SK-N-MC (cell line): ENCODE measurements at places on chromosomes 11 and 22.

DNA sequence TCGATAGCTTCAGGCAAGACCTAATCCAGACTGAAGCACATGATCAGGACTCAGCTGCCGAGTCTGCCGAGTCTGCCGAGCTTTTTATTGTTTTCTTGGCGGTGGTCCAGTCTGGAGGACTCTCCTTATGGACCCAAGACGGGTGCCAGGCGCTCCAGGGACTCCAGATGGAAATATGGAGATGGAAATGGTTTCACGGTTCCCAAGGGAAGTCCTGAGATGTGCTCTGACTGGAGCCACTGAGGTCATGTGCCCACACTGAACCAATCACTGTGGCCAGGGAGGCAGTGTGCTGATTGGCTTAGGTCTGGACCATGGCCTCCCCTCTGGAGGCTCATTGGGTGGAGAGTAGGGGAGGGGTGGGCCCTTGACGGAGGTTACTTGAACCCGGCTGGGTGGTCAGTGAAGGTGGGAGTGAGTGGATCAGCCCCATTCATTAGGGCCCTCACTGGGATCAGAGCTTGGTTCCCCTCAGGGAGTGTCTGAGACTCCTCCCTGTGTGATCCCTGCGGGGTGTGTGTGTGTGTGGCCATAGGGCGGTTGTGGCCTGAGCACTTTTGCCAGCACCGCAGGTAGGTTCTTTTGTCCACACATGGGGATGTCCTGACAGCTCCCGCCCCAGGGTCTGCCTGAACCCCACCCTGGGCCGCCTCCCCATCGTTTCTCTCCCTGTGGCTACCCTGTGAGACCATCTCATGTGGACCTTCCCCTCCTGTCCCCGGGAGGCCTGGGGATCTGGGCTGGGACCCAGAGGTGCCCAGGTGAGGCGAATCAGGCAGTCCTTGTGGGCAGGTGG is 14.0 kb downstream of the RPS6KA4 start:
- DNase-seq: no peak

DNA sequence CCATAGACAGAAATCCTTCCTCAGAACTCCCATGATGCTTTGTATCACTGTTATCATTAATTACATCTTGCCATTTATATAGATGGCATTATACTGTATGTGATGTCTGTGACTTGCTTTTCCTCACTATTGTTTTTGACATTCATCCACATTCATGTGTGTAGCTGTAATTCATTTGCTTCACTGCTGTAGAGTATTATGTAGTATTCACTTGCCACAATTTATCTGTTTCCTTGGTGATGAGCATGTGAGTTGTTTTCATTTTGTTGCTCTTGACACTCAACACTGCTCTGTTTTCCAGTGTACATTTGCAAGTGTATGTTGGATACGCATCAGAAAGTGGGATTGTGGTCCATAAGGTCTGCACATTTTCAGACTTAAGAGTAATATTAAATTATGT is 328.6 kb upstream of the C11orf87 start:
- DNase-seq: no peak

DNA sequence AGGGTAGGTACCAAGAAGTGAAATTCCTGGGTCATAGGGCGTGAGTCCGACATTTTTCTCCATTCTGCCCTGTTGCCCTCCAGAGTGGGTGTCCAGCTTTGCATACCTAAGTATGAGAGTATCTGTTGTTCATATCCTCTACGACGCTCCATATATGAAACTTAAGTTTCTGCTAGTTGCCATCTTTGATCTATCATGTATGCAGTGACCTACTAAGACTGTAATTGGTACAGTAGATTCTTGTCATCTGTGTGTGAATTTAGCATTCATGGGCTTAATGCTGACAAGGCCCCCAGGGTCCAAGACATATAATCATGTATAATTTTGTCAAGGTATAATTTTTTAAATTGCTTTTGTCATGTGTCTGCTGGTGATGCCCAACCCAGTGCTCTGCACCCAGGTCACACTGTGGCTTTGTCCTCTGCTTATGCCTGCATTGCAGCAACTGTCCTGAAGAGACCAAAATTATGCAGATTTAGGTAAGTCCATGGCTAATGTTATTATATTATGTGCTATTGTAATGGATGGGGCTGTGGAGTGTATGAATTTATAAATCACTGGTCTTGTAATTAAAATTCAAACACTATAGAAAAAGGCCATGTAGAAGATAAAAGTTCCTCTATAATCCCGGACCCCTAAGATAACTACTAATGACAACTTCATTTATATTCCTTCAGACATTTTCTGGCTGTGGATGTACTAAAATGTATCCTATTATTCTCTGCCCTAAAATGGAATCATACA is 12.2 kb downstream of the NEAT1 start:
- no peak for DNase-seq

- DNase-seq: no peak
These were observed 10.8 kb downstream of the OR51B6 start for GRCh38 chr11:5362017-5362625.

GRCh38 chr11:112085822-112086421 is 634 bp downstream of the TIMM8B start:
- no peak for DNase-seq

GRCh38 chr22:48794906-48795305 is 1032.8 kb downstream of the BRD1 start:
- DNase-seq: no peak

- no peak for DNase-seq
These were observed 361.6 kb downstream of the GUCY1A2 start for GRCh38 chr11:106656646-106657045.

GRCh38 chr11:67022961-67023956 is at the start of gene SYT12:
Gene SYT12, plus strand, starts transcription at chr11:67023134. Its CDS starts 7,011 bp downstream, at chr11:67030145.
- no peak for DNase-seq

- DNase-seq: no peak
These were observed 137.1 kb downstream of the NECTIN1 start for GRCh38 chr11:119591836-119592310.
